Stimulated activated CD4-positive, alpha-beta T cell treated with anti-CD3 and anti-CD28 coated beads, Interleukin-4, amount 100 ng/mL, for 4 hours (primary cell): ENCODE measurements at places on chromosomes 2 and 18.
A peak's percentile ranks its signal among the peaks of the same experiment; 100 is the strongest.

DNA sequence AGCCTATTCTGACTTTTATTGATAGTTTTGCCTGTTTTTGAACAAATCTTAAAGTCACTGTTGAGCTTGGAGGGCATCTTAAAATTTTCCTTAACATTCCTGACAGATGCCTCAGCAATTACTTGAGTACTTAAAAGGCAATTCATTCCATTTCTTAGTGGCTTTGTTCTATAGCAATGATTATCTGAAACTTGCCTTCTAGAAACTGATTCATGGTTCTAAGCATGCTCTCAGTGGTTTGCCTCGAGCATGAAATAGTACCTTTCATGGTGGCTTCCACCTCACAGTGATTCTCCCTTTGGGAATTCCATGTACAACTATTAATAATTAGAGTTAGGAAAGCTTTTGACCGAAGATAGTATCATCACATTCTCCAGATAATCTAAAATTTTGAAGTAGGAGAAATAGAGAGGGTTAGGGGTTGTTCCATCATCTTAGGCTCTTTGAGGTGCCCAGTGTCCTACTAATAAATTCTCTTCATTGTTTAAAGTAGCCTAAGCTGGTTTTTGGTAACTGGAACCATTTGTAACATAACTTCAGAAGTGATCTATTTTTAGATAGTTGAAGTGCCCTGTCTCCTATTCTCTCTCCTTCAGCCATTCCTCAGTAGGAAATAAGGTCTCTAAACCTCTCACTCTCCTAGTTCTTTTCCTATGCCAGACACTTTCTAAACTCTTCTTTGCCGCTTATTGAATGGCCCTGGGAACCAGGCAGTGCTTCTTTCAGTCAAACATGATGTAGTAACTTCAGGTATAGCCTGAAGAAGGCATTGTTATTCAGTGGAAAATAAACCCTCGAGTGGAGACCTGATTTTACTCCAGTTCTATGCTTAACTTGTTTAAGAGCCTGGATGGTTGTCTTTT lies 156.1 kb downstream of the HAUS1 start:
- no peak for DNase-seq

- no peak for DNase-seq
Measured at GRCh38 chr2:226187156-226187555, 612.5 kb downstream of the IRS1 start.

DNA sequence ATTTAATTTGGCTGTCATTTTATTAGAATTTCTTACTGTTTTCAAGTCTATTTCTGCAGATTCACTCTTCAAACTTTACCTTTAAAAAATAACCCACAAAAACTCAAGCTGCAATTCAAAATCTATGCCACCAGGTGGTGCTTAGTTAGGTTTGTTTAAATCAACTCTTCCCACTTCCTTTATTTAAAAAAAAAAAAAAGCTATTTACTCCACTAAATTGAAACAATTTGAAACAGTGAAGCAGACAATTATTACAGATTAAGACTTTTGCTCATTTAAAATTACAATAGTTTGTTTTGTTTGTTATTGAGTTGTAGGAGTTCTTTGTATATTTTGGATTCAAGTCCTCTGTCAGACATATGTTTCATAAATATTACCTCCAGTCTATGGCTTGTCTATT lies 300.0 kb downstream of the PDE11A start:
- DNase-seq, result no peak

DNA sequence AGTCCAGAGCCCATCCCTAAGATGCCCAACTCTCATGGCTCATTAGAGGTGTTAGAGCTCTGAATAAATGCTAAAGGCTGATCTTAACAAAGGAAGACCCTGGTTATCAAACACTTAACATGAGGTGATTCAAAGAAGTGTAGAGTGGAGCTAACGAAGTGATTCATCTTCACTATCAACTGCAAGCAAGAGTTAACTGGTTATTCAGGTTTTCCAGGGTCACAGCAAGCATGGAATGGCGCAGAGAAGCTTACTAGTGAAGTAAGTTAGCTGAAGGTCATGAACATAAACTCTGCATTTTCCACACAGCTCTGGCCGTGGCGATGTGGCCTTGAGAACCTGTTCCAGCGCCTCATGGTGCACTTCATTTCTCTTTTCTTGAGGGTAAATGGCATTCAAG lies 17.0 kb downstream of the RND3 start:
- DNase-seq, result no peak

DNA sequence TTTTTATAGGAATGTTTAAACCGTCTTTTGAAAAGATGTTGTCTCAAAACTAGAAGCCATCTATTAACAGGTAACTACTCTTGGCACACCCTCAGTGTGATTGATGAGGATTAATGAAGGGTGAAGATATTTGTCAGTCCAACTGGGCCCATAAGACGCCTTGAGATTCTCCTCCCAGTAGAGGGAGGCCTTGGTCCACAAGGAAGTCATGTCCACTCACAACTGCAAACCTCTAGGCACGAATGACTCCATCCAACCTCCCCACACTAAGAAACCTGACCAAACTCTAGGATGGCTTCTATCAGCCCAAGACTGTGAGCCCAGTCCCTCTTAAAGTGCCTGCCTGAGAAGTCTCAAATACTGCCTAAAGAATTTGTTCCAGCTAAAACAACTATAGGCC lies 19.2 kb upstream of the GRP start:
- DNase-seq, result no peak

GRCh38 chr2:218219934-218220333 lies 2.9 kb downstream of the ARPC2 start:
- DNase-seq, result no peak

GRCh38 chr2:199457147-199458008 lies at the start of gene SATB2:
TSS of gene SATB2 (minus strand) at chr2:199457939. CDS start at chr2:199456037, 1,902 bp downstream.
- DNase-seq, result no peak

GRCh38 chr18:79071037-79071436 lies 1.8 kb downstream of the ATP9B start:
- DNase-seq, result no peak

DNA sequence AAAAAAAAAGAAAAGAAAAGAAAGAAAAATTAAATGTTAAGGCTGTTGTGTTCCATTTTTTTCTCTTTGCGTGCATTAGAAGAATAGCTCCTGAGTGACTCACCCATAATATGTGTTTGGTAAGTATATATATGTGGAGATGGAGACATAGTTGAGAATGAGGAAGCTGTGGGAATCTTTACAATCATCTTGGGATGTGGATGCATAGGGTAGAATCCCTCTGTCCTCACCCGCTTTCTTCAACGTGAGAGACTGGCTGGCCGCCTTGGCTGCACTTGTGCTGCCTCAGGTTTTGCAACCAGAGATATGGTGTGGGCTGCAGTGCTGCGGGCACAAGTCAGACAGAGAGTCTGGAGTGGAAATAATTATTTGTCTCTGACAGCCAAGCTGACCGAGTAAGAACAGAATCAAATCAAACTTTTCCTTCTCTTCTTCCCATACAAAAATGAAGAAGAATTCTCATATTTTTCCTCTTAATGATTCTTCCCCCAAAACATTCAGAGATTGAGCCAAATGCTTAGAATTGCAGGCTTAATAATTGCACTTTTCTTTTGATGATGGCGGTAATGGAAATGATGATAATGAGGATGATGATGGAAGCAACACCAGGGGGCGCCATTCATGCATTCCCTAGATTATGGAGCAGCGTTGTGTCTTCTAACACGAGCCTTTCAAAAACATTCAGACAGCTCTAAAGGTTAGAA lies 48.5 kb downstream of the SERPINB7 start:
- peak; percentile 19 for DNase-seq

- DNase-seq, result no peak
Measured at GRCh38 chr2:73654175-73654574, 12.0 kb upstream of the NAT8 start.

DNA sequence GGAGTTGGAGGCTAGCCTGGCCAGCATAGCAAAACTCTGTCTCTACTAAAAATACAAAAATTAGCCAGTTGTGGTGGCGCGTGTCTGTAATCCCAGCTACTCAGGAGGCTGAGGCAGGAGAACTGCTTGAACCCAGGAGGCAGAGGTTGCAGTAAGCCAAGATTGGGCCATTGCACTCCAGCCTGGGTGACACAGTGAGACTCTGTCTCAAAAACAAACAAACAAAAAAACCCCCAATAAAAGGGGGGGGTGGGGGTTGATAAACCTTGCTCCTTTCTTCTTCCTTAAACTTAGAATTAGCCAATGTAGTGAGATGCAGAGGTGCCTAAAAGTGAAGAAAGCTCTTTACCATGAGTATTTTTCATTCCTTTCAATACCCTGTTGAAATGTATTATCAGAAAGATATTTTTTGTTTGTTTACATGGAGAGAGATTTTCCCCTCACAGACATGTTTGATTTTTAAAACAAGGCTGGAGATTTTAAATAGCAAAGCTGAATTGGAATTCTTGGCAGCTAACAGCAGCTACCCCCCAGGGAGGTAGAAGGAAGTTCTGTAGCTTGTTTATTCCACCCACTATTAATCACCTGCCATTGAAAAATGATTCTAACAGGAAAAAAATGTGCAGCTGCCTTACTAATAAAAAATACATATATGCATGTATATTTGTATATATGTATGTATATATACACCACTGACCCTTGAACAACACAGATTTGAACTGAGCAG lies 48.6 kb downstream of the GYPC start:
- no peak for DNase-seq

- DNase-seq, result no peak
Measured at GRCh38 chr18:4256766-4257417, 198.2 kb downstream of the DLGAP1 start.

DNA sequence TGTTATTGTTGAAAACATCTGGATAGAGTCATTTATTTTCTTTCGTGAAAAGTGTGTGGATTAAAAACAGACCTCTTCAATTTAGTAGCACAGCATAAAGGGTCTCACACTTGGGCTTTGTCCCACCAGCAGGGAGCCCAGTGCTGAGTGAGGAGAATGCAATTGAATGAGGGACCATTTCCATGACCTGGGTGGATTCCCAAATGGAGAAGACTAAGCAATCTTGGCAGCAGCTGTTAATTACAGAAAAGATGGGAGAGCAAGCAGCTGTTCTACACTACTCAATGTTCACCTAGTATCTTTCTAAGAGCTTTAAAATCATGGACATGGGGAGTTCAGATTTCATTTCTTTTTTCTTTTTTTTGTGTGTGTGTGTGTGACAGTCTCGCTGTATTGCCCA lies 121.8 kb upstream of the FN1 start:
- no peak for DNase-seq

- no peak for DNase-seq
Measured at GRCh38 chr2:37011130-37011529, 44.8 kb upstream of the STRN start.

DNA sequence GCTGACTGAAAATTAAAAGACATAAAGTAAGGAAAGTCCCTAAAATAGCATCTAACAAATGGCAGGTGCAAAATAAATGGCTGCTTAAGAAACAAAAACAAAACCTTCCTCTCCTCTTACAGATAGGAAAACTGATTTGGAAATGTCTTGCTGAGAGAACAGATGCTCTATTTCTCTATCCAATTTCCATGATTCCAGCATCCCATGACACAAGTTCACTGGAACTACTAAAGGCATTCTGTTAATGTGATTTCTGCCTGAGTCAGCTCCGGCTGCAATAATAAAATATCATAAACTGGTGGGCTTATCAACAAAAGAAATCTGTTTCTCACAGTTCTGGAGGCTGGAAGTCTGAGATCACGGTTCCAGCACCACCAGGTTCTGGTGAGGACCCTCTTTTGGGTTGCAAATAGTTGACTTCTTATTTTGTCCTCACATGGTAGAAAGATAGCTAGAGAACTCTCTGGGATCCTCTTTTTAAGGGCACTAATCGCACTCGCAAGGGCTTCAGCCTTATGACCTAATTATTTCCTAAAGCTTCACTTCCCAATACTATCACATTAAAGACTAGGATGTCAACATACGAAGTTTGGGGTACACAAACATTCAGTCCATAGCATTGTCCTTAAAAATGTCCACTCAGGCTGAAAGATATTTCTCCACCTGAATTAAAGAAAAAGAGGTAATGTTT lies 78.2 kb upstream of the GALNT3 start:
- no peak for DNase-seq

DNA sequence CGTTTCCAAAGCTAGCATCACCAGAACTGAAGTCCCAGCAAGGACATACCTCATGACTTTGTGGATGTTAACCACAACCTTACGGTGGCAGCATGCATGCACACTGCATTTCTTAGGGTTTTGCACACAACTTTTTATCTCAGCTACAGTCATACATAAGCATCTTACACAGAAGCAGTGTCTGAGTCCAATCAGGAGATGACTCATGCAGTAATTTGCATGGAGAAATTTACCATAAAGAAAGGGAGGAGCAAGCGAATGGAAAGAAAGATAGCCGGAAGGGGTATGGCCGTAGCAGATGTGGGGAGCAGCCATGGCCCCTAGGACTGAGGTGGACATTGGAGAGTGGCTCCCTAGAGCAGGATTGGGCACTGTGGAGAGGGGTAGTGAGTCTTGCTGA lies 522.5 kb downstream of the GALR1 start:
- no peak for DNase-seq

DNA sequence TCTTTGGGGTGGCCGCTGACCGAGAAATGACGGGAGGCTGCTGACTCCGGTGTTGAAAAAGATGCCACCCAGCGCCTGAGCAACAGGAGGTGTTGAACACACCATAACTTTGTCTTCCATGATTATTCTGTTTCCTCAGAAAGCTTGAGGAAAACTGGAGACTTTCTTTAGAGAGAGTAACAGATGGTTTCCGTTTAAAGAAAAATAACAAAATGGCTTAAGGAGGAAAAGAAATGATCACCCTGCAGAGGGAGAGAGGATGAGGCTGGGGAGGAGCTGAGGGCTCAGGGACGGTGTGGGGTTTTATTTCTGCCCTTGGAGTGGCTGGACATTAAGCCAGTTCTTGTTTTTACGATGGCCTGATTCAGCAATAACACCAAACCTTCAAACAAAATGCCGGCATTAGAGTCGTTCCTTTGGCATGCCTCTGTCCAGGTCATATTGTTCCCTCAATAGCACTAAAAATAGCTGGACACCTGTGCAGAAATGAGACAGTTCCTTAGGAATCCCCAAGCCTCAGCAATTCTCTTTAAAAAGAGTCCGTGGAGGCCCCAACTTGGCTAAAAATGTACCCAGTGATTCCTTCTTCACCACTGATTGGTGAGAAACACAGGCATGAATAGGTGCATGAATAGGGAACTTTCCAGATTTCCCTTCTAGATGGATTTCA lies 182.4 kb downstream of the ALPK2 start:
- no peak for DNase-seq

- no peak for DNase-seq
Measured at GRCh38 chr2:124875627-124876244, 850.6 kb downstream of the CNTNAP5 start.

GRCh38 chr2:99106913-99107312 lies 34.6 kb upstream of the C2orf15 start:
- DNase-seq, result no peak

GRCh38 chr2:101545950-101546349 lies 71.0 kb upstream of the RFX8 start:
- DNase-seq, result no peak
